ENCODE measurements at places on chromosomes 3 and 15. TPM values are rescaled to one million over a fixed set of nuclear protein-coding genes. Genes with fewer than 3 reads are reported as not detected.

The REC114 gene
- not detected for total RNA-seq

The BLM gene
- total RNA-seq = 10.3 TPM

The FGD5 gene
- total RNA-seq = not detected

The CACNA2D3 gene
- total RNA-seq = not detected

The CACNA1D gene
- not detected for total RNA-seq

The ALPK3 gene
- total RNA-seq = 6.9 TPM

The DUOX2 gene
- not detected for total RNA-seq

The CIB1 gene
- total RNA-seq = 85.8 TPM

The CHRM5 gene
- total RNA-seq = 0.04 TPM

The COL6A5 gene
- not detected for total RNA-seq

The HIGD2B gene
- not detected for total RNA-seq

The IQSEC1 gene
- total RNA-seq = 56.2 TPM

The SKOR1 gene
- 0.35 TPM for total RNA-seq

The GOLGA8J gene
- not detected for total RNA-seq

GRCh38 chr3:23738944-23739343, 66.8 kb upstream of the UBE2E1 start:
- peak; percentile 95 for DNase-seq

DNA sequence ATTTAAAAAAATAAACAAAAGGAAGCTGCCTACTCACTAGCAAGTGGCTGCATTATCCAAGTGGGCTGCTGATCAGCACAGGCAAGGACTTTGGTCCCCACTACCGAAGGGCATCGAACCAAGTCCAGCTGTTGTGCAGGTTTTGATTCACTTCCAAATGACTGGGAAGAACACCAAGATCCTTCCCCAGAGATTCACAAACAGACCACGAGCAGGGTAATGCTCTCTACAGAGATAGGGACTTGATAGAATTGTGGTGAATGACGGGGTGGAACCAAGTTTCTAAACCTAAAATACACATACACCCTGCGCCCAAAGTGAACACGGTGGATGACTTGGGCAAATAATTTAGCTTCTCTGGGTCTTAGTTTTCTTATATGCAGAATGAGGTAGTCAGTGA, 203.7 kb upstream of the ICE2 start:
- no peak for DNase-seq

- DNase-seq = peak; percentile 45
Measured at GRCh38 chr15:61871926-61872522, 188.2 kb downstream of the VPS13C start.

DNA sequence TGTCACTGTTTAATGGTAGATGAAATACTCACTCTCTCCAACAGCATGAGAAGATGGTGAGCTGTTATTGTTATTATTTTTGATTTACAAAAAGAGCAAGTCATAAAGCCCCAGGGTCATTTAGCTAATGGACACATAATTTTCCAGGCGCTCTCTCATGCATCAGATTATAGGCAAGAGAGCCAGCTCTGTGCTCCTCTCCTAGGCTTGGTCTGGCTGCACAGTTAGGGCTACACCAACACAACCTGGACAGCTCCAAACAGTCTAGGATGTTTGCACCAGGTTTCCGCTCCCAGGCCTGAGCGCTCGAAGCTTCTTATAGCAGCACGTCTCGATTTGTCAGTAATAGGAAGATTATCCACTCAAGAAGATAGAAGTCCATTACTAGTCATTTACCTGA, 123.7 kb downstream of the FAM43A start:
- DNase-seq = no peak

DNA sequence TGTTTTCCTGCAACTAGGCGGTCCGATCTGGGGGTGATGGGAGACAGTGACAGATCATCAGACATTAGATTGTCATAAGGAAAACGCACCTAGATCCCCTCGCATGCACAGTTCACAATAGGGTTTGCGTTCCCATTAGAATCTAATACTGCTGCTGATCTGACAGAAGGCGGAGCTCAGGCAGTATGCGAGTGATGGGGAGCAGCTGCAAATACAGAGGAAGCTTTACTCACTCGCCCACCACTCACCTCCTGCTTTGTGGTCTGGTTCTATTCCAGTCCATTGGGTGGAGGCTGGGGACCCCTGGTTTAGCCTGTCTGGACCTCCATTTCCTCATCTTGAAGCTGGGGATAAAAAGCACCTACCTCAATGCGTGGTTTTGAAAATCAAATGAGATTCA, 437.5 kb upstream of the PROK2 start:
- DNase-seq = no peak

GRCh38 chr3:136604961-136605360, 147.2 kb downstream of the STAG1 start:
- DNase-seq = peak; percentile 26

DNA sequence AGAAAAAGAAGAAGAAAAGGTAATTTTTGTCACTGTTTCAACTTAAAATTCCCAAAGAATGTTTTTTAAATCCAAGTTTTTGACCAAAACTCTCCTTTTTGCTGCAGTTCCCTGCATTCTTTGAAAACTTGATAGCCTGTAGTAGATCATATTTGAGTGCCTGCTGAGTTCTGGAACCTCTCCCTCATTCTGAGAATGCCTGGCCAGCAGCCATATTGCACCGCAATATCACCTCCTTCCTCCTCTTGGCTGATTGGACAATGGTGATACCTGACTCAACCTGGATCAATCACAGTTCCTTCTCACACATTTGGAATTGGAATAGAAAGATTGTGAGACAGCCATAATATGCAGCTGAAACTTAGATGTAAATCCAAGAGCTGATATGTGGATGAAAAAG, 97.6 kb upstream of the GAP43 start:
- DNase-seq = no peak

- peak; percentile 25 for DNase-seq
Measured at GRCh38 chr3:159346271-159346903, 544.5 kb downstream of the MFSD1 start.

DNA sequence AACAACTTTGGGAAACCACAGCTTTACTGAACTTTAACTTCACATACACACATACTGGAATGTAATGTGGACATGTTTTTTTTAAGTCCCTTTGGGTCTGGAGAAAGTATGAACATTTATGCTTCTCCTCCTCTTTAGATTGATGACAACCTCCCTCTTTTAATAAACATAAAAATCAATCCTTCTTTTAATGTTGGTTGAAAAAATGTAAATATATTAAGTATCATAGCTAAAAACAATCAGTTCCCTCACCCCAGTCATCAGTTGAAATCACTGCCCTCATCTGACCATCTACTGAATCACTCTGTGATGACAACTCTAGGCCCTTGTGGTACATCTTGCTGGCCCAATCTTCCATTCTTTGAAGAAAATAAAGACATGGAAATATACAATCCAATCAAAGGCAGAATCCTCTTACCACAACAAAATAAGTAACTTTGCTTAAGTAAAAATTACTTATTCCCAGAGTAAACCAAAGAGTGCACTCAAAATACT, 6.4 kb downstream of the AAGAB start:
- DNase-seq = no peak

DNA sequence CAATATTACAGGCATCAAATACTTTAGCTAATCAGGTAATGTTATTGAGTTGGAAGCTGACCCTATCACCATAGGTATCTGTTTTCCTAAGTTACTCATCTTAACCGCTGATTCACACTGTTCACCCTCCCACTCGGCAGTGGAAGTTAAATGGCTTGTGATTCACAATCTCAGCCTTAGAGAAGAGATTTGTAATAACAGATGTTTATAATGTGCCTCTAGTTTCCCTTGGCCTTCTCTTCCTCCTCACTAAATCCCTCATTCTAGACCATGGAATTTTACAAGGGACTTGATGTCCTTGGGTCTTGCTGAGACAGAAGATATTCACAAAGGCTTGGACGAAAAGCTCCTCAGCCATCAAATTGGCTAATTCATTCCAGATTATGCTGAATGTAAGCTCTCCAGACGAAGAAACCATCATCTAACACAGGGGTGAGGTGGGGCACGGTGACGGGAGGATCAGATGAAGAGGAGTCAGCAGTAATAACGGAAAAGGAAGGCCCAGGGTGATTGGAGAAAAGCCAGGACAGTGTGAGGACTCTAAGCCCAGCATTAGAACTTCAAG, 931.7 kb downstream of the MCTP2 start:
- DNase-seq = peak; percentile 74

- DNase-seq = no peak
Measured at GRCh38 chr3:149090907-149091306, 4.6 kb upstream of the HLTF start.

DNA sequence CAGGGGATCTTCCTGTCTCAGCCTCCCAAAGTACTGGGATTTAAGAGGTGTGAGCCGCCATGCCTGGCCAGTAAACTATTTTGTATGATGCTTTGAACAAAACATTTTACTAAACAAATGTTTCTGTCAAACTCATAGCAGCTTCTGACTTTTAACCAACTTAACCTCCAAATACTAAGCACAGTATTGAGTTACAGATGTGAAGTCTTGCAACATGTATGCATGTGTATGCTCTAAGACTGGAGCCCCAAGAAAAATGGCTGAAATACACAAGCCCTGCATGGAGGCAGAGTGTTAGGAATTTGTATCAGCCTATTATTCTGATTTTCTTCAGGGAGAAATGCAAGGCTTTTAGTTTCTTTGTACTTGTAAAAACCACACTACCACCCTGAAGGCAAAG, 137.1 kb downstream of the CBLB start:
- no peak for DNase-seq

GRCh38 chr3:188861842-188862744, 309.7 kb upstream of the TPRG1 start:
- no peak for DNase-seq

DNA sequence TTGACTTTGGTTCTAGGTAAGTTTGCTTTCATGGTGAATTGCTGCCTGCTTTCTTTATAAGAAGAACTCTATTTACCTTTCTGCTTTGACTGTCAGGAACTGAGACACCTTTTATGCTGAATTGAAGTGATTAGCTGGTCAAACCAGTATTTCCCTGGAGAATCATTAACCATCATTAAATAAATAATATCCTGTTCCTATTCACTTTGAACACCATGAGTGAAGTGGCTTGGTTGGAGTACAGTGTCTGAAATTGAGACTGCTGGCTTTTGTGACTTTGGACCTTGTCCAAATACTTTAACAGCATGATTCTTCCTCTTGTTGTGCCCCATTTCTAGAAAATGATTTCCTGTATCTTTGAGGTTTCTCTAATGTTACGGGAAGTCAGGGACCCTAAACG, 5.6 kb upstream of the TMEM62 start:
- peak; percentile 75 for DNase-seq

- no peak for DNase-seq
Measured at GRCh38 chr15:31023841-31024240, 32.4 kb upstream of the MTMR10 start.

GRCh38 chr3:52237006-52237656, 1.8 kb downstream of the TWF2 start:
- peak; percentile 70 for DNase-seq

- peak; percentile 73 for DNase-seq
Measured at GRCh38 chr3:179929091-179929529, 107.6 kb downstream of the PEX5L start.

DNA sequence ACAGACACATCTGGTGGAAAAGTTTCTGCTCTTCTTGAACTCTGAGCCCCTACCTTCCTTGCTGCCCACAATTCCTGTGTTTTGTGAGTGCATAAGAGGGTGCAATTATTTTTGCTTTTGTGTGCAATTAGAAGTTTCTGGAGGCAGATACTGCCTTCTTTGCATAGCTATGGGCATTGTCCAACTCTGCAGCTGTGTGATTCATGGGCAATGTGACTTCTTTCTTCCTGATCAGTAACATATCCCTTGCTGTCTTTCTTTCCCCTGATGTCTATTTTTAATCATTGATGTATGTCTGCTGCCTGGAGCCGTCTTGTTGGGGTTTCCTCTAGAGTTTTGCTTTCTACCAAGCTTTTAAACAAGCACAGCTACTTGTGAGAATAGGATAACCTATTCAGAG, 321.6 kb upstream of the CHRM5 start:
- no peak for DNase-seq

GRCh38 chr3:15470849-15471248, 43.5 kb downstream of the EAF1 start:
- DNase-seq = no peak

DNA sequence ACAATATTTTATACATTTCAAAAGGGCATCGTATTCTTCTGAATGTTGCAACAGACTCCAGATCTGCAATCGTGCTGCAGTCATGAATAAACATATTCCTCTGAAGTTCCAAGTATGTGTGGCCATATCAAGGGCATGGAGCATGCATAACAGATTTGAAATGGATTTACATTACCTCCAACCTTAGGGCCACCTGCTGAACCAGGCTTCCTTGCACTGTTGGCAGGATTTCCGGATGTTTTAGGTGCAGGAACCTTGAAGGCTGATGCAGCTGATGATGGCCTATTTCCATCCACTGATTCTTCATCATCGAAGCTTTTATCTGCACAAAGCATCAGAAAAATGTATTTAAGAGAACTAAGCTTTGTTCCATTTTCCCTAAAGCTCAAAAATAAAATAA, 73.5 kb downstream of the CLASP2 start:
- no peak for DNase-seq

- no peak for DNase-seq
Measured at GRCh38 chr3:196636369-196637349, 2.8 kb upstream of the NRROS start.

DNA sequence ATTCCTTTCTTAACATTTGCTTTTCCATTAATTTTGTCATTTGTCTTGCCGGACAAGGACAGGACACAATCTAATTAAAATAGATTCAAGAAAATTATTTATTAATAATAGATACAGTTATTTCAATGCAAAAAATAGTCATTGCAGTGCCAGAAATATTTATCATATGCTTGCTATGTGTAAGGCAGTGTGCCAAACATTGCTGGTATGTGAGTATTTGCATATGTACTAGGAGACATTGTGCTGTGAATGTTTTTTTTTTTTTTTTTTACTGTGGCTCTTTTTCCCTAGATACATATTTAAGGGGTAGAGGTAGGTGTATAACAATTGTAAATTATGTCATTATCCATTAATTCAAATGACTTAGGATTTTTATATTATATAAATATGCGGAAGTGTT, 23.3 kb downstream of the SPRED1 start:
- DNase-seq = peak; percentile 42

GRCh38 chr3:32041316-32041715, 59.8 kb downstream of the ZNF860 start:
- DNase-seq = no peak

GRCh38 chr3:170356596-170357175, 829 bp upstream of the SKIL start:
- DNase-seq = peak; percentile 72

- DNase-seq = no peak
Measured at GRCh38 chr3:148330542-148330941, 367.2 kb upstream of the AGTR1 start.

DNA sequence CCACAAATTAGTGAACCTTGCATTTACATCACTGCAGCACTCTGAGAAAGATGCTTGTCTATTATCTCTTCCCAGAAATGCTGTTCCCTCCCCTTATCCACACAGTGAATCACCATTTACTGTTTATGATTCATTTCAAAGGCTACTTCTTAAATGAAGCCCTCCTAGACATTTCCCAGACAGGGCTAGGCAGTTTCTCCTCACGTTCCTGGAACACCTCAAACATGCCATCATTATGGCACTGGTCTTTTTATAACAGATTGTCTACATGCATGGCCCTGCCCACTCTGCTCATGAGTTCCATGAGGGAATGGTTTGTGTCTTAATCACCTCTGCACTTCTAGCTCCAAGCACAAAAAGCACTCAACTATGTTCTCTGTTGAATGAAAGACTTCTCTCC, 32.2 kb upstream of the TM2D3 start:
- DNase-seq = peak; percentile 80
